Endodermal cell (in vitro differentiated cells): ENCODE measurements at places on chromosomes 5 and 9. TPM values are rescaled to one million over a fixed set of nuclear protein-coding genes. Genes with fewer than 3 reads are reported as not detected.

- no peak for DNase-seq
These were observed 220.6 kb upstream of the TRIM32 start for GRCh38 chr9:116466271-116467235.

The TRPM6 gene
- 1.7 and 2.2 TPM in 2 replicates for total RNA-seq

The TMED7 gene
- total RNA-seq = 75.3 and 76.4 TPM in 2 replicates

DNA sequence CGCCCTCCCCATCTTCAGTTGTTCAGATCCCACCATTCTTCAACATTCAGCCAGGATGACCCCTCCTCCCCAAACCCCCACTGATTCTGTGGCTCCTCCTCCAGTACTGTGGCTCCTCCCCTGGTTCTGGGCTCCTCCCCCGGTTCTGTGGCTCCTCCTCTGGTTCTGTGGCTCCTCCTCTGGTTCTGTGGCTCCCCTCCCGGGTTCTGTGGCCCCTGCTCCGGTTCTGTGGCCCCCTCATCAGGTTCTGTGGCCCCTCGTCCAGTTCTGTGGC, 32.8 kb downstream of the C5orf15 start:
- DNase-seq = no peak
